ENCODE measurements at places on chromosomes 3 and 15.

DNA sequence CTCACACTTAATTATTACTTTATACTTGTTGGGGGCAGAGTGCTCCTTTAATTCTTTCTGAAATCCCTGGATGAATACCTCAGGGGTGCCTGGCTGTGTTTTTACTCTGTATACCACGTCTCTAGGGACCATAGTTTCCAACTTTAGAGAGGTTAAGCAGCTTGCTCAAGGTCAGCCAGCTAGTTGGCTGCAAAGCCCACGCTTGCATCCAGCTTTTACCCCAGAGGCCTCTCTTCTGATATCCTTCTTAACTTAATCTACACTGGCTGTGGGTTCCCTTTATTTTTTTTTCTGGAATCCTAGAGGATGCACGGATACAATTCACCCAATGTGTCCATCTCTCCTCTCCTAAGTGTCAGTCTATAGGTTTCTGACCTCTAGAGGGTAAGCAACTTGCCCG lies 1.4 kb downstream of the PDZRN3 start:
- no peak for DNase-seq

- no peak for DNase-seq
These were observed 264.0 kb upstream of the IL12A start for GRCh38 chr3:159724627-159725026.

DNA sequence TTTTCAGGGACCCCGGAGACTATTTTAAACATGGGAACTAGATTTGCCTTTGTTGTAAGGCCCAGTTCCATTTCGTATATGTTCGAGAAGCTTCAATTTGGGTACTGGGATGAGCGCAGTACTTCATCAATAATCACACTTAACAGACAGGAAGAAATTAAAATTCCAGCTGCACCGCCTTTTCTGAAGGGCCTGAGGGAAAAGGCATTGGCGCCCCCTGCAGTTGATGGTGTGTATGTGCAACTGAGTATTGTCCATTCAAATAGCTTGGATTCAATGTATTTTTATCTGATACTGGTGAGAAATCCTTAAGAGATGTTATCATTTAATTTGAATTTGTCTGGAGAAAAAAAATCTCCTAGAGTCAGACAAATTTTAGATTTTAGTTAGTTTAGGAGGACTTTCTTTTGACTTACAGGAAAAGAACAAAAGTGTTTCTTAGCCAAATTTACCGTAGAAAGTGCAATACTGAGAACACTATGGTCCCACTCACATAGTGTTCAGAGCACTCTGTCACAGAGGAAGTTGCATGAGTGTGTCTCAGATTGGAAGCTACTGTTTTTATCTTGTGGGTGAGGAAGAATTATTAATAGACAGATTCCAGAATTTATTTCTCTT lies 5.4 kb upstream of the ALDH1A2 start:
- DNase-seq: peak; percentile 11

GRCh38 chr15:34810443-34811129 lies 15.2 kb upstream of the ACTC1 start:
- DNase-seq: no peak

- DNase-seq: no peak
These were observed 445 bp upstream of the TSEN2 start for GRCh38 chr3:12483872-12484197.

- no peak for DNase-seq
These were observed 14.7 kb downstream of the TM2D3 start for GRCh38 chr15:101637516-101637915.

- DNase-seq: no peak
These were observed 29.1 kb upstream of the TCAIM start for GRCh38 chr3:44309500-44309899.

GRCh38 chr3:81503026-81503425 lies 258.4 kb downstream of the GBE1 start:
- DNase-seq: no peak

DNA sequence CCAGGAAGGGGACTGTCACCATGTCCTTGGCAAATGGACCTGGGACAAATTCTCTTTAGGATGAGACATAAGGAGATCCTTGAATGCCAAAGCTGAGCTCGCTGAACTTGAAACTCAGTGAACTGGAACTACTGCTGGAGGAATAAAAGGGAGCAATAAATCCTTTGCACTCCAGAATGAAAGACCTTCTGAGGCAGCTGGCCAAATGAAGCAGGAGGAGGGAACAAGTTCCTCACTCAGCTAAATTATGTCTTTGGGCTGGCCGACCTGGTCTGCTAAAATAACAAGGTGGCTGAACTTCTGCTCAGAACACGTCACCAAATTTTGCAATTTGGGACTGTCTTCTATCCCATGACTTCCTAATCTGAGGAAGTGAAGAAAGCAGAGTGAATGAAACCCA lies 314.7 kb downstream of the LPP start:
- DNase-seq: no peak
